PC-9 (cell line): ENCODE measurements at places on chromosomes 2 and 18. TPM values are rescaled to one million over a fixed set of nuclear protein-coding genes. Genes with fewer than 3 reads are reported as not detected.

GRCh38 chr2:37984589-37984988 lies 59.5 kb downstream of the RMDN2 start:
- H3K27ac ChIP-seq, result no peak overlapping the region
- H3K27me3 ChIP-seq, result no peaks in the 10 kb centered on the region
- no peak overlapping the region for H3K4me3 ChIP-seq
- no peak for DNase-seq
- H3K36me3 ChIP-seq, result no peaks in the 10 kb centered on the region

The GCG gene
- not detected in 2 replicates for total RNA-seq

DNA sequence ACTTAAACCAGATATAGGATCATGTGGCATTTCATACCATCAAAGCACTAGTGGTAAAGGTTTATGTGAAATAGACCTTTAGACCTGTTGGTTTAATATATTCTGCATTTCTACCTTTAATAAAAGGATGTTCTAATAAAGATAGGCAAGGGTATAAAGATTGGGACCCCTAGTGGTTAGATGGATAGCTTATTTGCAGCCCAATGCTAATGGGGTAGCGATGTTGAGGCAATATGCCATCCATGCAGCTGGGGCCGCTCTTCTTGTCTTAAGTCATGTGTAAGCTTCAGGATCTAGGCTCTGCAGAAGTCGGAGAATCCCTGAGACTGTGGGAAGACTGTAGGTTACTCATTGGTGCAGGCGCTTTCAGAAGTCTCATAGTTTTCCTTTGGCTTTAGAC lies 114.9 kb downstream of the ICOS start:
- H3K4me1 ChIP-seq, result no peaks in the 10 kb centered on the region
- H3K36me3 ChIP-seq, result no peaks in the 10 kb centered on the region
- no peak overlapping the region for H3K27ac ChIP-seq
- DNase-seq, result no peak

The UGT1A5 gene
- 71.3 and 91.2 TPM in 2 replicates for total RNA-seq

- no peaks in the 10 kb centered on the region for H3K4me1 ChIP-seq
- no peaks in the 10 kb centered on the region for H3K36me3 ChIP-seq
- H3K27me3 ChIP-seq, result no peaks in the 10 kb centered on the region
These were observed 126.9 kb upstream of the DNAJC10 start for GRCh38 chr2:182589121-182589520.

The SETBP1 gene
- 8.3 and 9.0 TPM in 2 replicates for total RNA-seq

DNA sequence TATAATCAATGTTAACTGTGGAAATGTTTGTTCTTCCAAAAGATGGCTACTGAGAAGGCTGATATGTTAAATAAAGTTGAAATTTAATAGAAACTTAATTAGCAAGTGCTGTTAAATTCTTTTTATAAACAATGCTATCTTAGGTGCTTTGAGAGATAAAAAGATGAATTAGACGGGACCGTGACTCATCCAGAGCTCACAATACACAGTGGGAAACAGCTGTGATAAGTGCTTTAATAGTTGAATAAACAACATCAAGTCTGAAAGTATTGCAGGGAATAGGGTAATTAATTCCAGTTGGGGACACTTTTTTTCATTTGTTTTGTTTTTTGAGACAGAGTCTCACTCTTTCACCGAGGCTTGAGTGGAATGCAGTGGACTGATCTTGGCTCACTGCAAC lies 85.5 kb upstream of the DTNA start:
- H3K36me3 ChIP-seq, result no peaks in the 10 kb centered on the region
- no peaks in the 10 kb centered on the region for H3K4me1 ChIP-seq
- no peaks in the 10 kb centered on the region for H3K27me3 ChIP-seq
- no peak overlapping the region for H3K27ac ChIP-seq
- no peak for DNase-seq

- DNase-seq, result no peak
- H3K4me3 ChIP-seq, result no peak overlapping the region
- H3K27me3 ChIP-seq, result no peaks in the 10 kb centered on the region
- H3K4me1 ChIP-seq, result no peaks in the 10 kb centered on the region
These were observed 215.9 kb downstream of the SEPTIN10 start for GRCh38 chr2:109397893-109398292.

DNA sequence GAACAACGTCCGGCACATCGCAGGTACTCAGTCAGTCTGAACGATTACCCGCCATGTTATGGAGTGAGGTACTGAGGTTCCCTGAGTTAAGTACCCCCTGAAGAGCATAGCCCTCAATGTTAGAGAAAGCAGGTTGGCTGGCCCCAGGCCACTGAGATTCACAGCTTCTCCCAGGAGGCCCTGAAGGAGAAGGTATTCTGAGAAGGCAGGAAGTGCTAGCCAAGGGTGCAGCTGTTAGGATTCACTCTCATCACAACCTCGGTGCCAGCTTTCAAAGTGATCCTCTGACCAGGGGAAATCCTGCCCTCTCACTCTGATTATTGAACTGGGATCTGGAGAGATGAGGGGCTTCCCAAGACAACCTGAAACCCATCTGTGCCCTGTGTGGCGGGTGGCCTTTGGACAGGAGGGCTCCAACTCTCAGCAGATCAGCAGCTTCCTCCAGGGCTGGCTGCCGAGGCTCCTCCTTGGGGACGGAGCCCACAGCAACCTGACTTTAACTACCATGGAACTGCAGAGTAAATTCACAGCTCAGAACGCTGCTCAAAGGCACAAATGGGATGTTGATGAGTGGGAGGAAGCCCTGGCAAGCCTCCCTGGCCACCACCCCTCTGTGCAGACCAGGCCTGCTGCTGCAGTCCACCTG lies 7.8 kb downstream of the EHD3 start:
- no peaks in the 10 kb centered on the region for H3K36me3 ChIP-seq
- H3K27me3 ChIP-seq, result no peaks in the 10 kb centered on the region
- H3K4me3 ChIP-seq, result no peak overlapping the region
- H3K27ac ChIP-seq, result no peak overlapping the region
- DNase-seq, result no peak

- H3K27me3 ChIP-seq, result no peaks in the 10 kb centered on the region
- no peaks in the 10 kb centered on the region for H3K36me3 ChIP-seq
- no peak overlapping the region for H3K4me3 ChIP-seq
- no peak for DNase-seq
- no peak overlapping the region for H3K27ac ChIP-seq
- H3K4me1 ChIP-seq, result no peaks in the 10 kb centered on the region
These were observed 254.8 kb downstream of the TGIF1 start for GRCh38 chr18:3704556-3705344.

The UGT1A10 gene
- total RNA-seq, result not detected in 2 replicates

The ABCG8 gene
- not detected in 2 replicates for total RNA-seq

The C2orf81 gene
- total RNA-seq, result 9.8 and 12.0 TPM in 2 replicates

DNA sequence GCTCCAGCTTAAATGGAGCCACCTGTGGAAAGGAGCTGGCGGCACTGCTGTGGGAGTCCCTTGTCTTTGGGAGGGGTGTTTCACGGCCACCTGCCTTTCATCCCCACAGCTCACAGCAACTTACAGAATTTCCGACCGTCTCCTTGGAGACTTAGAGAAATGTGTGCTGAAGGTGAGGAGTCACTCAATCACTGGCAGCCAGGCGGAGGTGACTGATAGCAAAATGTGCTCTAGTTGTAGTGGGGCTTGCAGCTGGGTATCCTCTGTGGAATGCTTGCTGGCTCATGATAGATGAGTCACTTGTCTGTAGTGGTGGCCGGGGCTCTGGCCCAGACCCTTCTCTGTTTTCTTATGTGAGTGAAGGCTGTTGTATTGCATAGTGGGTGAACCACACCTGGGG lies 110.7 kb downstream of the SH3RF3 start:
- H3K4me3 ChIP-seq, result peak overlapping the region; percentile 37; the same call in 1 of the 2 replicates
- peaks cover 86% of the 10 kb centered on the region for H3K4me1 ChIP-seq
- H3K36me3 ChIP-seq, result no peaks in the 10 kb centered on the region
- H3K27ac ChIP-seq, result peak overlapping the region; percentile 88
- peak; percentile 68 for DNase-seq

The LYG2 gene
- not detected in 2 replicates for total RNA-seq

GRCh38 chr2:54867457-54867856 lies 144.0 kb downstream of the EML6 start:
- H3K4me1 ChIP-seq, result no peaks in the 10 kb centered on the region
- H3K4me3 ChIP-seq, result no peak overlapping the region
- no peaks in the 10 kb centered on the region for H3K27me3 ChIP-seq
- H3K27ac ChIP-seq, result no peak overlapping the region

DNA sequence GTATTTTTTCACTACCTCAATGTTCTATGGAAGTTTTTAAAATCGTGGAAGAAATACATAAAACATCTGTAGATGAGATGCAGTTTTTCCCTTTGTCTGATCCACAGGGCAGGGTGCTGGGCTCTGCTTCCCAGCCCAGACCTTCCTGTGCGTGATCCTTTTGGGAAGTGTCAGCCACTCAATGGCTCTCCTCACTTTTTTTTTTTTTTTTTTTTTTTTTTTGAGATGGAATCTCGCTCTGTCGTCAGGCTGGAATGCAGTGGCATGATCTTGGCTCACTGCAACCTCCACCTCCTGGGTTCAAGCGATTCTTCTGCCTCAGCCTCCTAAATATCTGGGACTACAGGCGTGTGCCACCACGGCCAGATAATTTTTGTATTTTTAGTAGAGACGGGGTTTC lies 32.8 kb downstream of the SOWAHC start:
- no peak overlapping the region for H3K4me3 ChIP-seq
- no peaks in the 10 kb centered on the region for H3K36me3 ChIP-seq
- H3K4me1 ChIP-seq, result peaks cover 30% of the 10 kb centered on the region
- DNase-seq, result no peak
- no peaks in the 10 kb centered on the region for H3K27me3 ChIP-seq

GRCh38 chr18:25291150-25291549 lies 60.8 kb downstream of the ZNF521 start:
- no peak overlapping the region for H3K4me3 ChIP-seq
- no peak for DNase-seq
- no peaks in the 10 kb centered on the region for H3K4me1 ChIP-seq
- no peak overlapping the region for H3K27ac ChIP-seq

GRCh38 chr18:3623769-3624545 lies 174.0 kb downstream of the TGIF1 start:
- H3K4me1 ChIP-seq, result peaks cover 62% of the 10 kb centered on the region
- H3K27ac ChIP-seq, result peak overlapping the region; percentile 100
- H3K36me3 ChIP-seq, result no peaks in the 10 kb centered on the region
- peak overlapping the region; percentile 58 for H3K4me3 ChIP-seq

The SP140 gene
- total RNA-seq, result 0.58 and 0.83 TPM in 2 replicates

- DNase-seq, result no peak
- no peak overlapping the region for H3K4me3 ChIP-seq
These were observed 273.1 kb upstream of the FANCL start for GRCh38 chr2:58514252-58514651.

DNA sequence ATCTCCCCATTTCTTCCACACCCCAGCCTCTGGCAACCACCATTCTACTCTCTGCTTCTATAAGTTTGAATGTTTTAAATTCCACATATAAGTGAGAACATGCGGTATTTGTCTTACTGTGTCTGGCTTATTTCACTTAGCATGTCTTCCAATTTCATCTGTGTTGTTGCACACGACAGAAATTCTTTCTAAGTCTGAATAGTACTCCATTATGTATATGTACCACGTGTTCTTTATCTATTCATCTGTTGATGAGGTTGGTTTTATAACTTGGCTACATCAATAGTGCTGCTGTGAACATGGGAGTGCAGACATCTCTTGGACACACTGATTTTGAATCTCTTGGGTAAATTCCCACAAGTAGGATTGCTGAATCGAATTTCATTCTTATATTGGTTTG lies 31.8 kb upstream of the MTX2 start:
- H3K4me1 ChIP-seq, result no peaks in the 10 kb centered on the region
- no peak overlapping the region for H3K4me3 ChIP-seq
- peaks cover 21% of the 10 kb centered on the region for H3K27me3 ChIP-seq
- no peak overlapping the region for H3K27ac ChIP-seq

The DSG4 gene
- total RNA-seq, result not detected in 2 replicates

DNA sequence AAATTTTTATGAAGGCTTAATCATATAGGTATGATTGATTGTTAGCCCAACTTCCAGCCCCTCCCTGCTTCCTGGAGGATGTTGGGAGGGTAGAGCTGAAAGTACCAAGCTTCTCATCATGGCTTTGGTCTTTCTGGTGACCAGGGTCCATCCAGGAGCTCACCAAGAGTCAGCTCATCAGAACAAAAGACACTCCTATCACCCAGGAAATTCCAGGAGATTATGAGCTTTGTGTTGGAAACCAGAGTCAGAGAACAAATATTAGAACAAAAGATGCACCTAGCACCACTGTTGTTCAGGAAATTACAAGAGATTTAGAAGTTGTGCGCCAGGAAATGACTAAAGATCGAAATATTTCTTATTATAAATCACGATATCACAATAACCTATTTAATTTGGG lies 119.9 kb upstream of the THUMPD2 start:
- H3K4me3 ChIP-seq, result no peak overlapping the region
- H3K27ac ChIP-seq, result no peak overlapping the region
- no peaks in the 10 kb centered on the region for H3K4me1 ChIP-seq
- DNase-seq, result no peak
- H3K27me3 ChIP-seq, result no peaks in the 10 kb centered on the region

- DNase-seq, result no peak
- no peaks in the 10 kb centered on the region for H3K36me3 ChIP-seq
- H3K27ac ChIP-seq, result no peak overlapping the region
- H3K27me3 ChIP-seq, result no peaks in the 10 kb centered on the region
- H3K4me3 ChIP-seq, result no peak overlapping the region
- H3K4me1 ChIP-seq, result no peaks in the 10 kb centered on the region
These were observed 479.0 kb downstream of the TDRD15 start for GRCh38 chr2:21602789-21603188.

DNA sequence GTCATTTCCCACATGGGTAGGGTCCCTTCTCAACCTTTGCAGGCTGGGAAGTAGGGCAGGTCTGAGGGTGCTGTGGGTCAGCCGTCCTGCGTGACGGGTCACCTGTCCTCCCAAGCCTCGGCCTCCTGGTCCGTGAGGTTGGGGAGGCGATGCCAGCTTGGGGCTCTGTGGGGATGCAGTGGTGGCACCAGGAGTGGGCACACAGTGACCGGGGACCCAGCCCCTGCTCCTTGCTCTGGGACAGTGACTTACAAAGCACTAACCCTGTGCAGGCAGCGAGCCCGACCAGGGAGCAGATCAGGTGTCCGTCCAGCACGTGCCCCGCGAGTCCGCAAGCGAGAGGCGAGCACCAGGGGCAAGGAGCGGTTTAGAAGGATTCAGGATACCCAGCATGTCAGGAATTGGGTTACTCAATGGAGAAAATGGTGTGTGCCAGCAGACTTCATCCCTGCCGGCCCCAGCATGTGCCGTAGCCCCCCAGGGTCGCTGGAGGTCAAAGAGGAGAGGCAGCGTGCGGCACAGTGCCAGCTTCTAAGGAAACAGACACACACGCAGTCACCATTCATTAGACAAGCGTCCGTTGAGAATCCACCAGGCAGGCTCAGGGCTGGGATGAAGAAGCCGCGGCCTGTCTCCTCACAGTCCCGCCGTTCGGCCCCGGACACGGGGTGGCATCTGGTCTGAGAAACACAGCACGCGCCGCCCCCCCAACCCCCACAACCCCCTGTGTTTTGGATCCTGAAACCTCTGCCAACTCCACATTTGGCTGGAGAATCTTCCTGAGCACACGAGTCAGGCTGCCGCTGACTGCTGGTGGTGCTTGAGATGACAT lies 11.7 kb downstream of the COLEC11 start:
- no peak for DNase-seq
- H3K4me1 ChIP-seq, result peaks cover 21% of the 10 kb centered on the region
- no peak overlapping the region for H3K27ac ChIP-seq
- H3K4me3 ChIP-seq, result peak overlapping the region; percentile 91
- H3K36me3 ChIP-seq, result no peaks in the 10 kb centered on the region

The TMEM178A gene
- 2.8 and 2.9 TPM in 2 replicates for total RNA-seq

- no peak overlapping the region for H3K27ac ChIP-seq
- no peak overlapping the region for H3K4me3 ChIP-seq
- no peaks in the 10 kb centered on the region for H3K27me3 ChIP-seq
- DNase-seq, result peak; percentile 48
- H3K36me3 ChIP-seq, result 0 out of 2 replicates have a peak, but pooled peaks cover 6% of the 10 kb centered on the region
- H3K4me1 ChIP-seq, result peaks cover 36% of the 10 kb centered on the region
These were observed 408.8 kb upstream of the UBE2E3 start for GRCh38 chr2:180571559-180571958.

The SOS1 gene
- total RNA-seq, result 19.2 and 34.7 TPM in 2 replicates
